ENCODE measurements at places on chromosomes 7 and 10.

DNA sequence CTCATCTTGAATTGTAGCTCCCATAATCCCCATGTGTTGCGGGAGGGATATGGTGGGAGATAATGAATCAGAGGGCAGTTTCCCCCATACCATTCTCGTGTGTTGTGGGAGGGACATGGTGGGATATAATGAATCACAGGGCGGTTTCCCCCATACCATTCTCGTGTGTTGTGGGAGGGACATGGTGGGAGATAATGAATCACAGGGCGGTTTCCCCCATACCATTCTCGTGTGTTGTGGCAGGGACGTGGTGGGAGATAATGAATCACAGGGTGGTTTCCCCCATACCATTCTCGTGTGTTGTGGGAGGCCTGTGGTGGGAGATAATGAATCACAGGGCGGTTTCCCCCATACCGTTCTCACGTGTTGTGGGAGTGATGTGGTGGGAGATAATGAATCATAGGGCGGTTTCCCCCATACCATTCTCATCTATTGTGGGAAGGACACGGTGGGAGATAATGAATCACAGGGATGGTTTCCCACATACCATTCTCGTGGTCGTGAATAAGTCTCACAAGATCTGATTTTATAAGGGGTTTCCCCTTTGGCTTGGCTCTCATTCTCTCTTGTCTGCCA is 271.0 kb downstream of the MAD1L1 start:
- DNase-seq = no peak

DNA sequence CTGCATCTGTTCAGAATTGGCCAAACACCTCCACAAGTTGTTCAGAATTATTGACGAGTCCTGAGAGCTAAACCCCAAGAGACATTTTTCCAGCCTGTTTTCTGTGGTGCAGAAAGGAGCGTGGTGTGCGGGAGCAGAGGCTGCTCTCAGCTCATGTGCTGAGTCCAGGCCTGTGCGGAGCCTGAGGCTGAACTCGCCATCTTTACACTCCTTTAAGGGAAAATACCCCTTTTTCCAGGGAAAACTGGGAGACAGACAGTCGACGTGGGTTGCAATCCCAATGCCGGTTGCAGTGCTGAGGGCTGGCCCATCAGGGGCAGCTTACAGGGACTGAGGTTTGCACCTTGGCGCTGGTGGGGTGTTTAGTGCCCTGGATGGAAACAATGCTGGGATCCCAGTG is 112.2 kb downstream of the ADARB2 start:
- peak; percentile 55 for DNase-seq

GRCh38 chr10:59325116-59325515 is 37.2 kb downstream of the FAM13C start:
- no peak for DNase-seq

DNA sequence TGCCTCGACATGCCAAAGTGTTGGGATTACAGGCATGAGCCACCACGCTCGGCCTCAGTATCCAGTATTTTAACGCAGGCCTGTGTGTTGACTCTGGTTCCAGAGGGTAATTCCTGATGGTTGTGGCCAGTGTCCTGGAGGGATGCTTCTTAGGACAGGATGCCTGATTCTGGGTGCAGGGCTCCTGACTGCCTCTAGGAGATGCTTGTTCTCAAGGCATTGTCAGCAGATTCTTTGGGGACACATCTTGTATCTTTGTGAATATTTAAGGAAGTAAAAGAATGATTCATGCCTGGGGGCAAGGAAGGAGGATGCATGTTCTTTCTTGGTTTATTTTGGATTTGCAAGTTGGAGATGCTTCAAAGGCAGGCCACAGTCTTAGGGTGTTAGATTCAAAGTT is 2.2 kb downstream of the ZDHHC4 start:
- DNase-seq = no peak

- peak; percentile 64 for DNase-seq
Observed at GRCh38 chr10:131816157-131816775, 84.5 kb upstream of the PPP2R2D start.

DNA sequence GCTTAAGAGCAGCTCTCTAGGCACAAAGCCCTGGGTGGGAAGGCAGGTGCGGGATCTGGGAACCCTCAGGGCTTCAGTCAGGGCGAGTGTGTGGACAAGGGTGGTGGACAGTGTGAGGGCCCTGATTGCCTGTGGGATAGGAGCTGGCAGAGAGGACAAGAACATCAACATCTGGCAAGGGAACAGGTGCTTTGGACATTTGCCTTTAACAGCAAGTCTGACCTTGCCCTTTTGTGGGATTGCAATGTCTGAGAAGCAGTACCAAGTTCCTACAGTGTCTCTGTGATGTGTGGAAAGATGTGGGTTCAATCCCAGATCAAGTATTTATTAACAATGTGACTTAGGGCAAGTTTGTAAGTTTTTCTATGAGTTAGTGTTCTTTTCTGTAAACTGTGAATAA is 46.7 kb downstream of the TFAM start:
- DNase-seq = no peak

DNA sequence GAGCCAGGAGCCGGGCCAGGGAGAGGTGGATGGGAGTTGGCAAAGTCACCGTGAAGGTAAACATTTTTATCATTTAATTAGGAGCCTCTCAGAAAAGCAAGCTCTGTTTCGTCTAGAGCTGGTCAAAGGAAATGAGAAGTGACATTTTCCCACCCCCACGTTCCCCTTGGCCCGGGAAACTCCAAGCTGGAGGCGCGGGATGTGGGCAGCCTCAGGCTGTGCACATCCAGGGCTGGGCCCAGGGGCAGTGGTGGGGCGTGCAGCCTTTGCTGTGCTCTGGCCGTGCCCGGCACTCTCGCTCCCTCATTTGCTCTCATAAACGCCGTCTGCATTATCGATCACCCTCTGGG is 135.6 kb upstream of the RET start:
- DNase-seq = peak; percentile 76

DNA sequence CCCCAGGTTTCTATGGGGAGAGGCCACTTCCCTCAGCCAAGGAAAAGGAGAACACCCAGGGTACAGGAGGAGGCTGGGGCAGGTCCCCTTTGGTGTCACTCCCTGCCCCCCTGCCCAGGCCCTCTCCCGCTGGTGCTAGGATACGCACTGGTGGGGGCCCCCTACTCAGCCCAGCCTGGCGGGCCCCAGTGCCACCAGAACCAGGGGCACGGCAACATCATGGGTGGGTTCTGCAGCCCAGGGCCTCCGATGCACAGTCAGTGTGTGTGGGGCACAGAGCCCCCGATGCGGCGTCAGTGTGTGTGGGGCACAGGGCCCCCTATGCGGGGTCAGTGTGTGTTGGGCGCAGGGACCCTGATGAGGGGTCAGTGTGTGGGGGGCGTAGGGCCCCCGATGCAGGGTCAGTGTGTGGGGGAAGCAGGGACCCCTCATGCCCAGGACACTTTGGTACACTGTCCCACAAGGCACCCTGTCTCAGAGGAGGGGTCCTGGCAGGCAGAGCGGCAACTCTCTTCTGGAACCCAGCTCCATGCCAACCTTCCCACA is 23.1 kb upstream of the ZNF735 start:
- DNase-seq = no peak

- DNase-seq = no peak
Observed at GRCh38 chr10:113300617-113301016, 252.2 kb upstream of the HABP2 start.

DNA sequence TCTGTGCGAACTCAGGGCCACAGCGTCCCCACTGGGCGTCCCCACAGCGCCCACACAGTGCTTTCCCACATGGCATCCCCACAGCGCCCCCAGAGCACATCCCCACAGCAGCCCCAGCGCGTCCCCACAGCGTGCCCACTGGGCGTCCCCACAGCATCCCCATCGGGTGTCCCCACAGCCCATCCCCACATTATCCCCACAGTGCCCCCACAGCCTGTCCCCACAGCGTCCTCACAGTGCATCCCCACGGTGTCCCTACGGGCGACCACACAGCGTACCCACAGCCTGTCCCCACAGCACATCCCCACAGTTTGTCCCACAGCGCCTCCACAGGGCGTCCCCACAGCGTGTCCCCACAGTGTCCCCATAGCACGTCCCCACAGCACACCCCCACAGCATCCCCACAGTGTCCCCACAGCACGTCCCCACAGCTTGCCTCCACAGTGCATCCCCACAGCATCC is 131.6 kb downstream of the ACTR3B start:
- DNase-seq = peak; percentile 57

- DNase-seq = no peak
Observed at GRCh38 chr10:10126218-10126617, 891.5 kb upstream of the CELF2 start.

GRCh38 chr10:100788002-100788903 is 42.9 kb downstream of the PAX2 start:
- DNase-seq = peak; percentile 60

DNA sequence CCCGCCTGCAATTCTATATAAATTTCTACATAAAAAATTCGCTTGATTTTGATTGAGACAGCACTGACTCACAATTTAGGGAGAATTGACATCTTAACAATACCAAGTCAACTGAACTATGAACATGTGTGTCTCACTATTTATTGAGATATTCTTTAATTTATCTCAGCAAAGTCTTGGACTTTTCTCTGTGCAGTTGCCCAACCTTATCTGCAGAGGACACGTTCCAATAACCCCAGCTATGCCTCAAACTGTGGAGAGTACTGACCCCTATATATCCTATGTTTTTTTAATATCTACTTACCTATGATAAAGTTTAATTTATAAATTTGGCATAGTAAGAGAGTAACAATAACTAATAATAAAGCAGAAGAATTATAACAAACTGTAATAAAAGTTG is 69.4 kb upstream of the PIP4K2A start:
- no peak for DNase-seq

DNA sequence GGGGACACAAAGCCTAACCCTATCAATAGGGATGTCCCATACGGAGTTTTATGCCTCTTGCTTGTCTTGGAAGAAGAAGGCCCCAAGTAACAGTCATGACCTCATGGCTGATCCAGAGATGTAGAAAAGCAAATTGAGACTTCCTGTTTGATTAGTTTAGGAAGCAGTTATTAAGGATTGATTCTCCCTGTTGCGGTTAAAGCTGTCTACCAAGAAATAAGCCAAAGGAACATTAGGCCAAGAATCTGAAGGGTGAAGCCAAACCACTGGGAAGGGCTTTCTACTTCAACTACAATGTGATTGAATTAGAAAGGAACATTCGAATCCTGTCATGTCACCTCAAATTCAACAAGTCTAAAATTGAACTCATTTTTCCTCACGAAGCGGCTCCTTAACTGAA is 60.5 kb upstream of the AGBL3 start:
- DNase-seq = no peak

- DNase-seq = no peak
Observed at GRCh38 chr7:5827755-5828154, 46.3 kb upstream of the RNF216 start.

GRCh38 chr7:25642849-25643248 is 414.6 kb upstream of the NPVF start:
- DNase-seq = no peak

DNA sequence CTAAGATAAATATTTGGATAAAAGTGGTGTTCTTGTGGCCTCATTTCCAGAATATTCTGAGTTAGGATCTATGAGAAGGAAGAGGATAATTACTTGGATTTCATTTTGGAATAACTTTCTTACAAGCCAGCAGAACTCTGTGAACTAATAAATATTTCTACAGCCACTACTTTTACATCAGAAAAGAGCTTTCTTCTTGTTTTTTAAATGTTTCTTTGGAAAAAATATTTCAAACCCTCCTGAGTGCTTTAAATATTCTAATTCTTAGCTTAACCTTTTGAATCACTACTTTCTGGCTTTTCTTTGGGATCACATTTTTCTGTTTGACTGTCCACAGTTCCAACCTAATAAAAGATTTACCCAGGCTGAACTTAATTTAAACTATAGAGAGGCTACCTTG is 279.2 kb upstream of the PHYHIPL start:
- DNase-seq = no peak

DNA sequence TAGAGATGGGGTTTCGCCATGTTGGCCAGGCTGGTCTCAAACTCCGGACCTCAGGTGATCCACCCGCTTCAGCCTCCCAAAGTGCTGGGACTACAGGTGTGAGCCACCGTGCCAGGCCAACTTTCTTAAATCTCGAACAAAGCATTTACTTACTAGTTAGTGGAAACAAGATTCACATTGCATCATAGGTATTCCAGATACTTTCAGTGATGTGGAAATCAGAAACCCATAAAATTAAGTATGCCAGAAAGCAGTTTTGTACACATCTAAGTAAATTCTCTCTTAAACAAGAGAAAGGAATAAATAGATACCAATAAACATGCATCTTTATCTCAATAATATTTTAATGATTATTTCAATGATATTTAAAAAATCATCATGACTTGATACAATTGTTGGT is 75.5 kb downstream of the DGKI start:
- DNase-seq = no peak

GRCh38 chr7:112789453-112789816 is 758 bp downstream of the TMEM168 start:
- no peak for DNase-seq

- no peak for DNase-seq
Observed at GRCh38 chr7:47597379-47597778, 15.5 kb upstream of the TNS3 start.

- DNase-seq = no peak
Observed at GRCh38 chr7:1486571-1486970, 17.6 kb downstream of the INTS1 start.

Measured in mesenteric fat pad (tissue), 1 donor.